ENCODE measurements at places on chromosomes 11 and 22.
A peak's percentile ranks its signal among the peaks of the same experiment; 100 is the strongest.

DNA sequence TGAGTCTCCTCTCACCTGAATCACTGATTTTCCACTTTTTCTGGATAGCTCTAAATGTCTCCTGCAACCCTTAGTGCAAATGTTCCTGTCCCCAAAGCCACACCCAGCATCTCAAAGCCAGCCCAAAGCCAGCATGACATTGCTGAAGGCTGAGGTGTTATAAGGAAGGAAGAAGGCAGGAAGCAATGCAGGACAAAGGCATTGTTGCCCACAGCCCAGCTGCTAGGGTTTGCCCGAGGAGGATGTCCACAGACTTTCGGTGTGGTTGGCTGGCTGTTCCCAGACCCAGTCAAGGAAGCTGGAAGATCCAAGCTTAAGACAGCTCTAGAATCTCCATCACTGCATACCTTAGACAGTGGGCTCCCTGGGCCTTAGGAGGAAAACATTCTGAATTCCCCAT lies 23.5 kb downstream of the CHST1 start:
- no peak for DNase-seq

- DNase-seq, result no peak
Measured at GRCh38 chr11:119472856-119473222, 49.9 kb upstream of the THY1 start.

DNA sequence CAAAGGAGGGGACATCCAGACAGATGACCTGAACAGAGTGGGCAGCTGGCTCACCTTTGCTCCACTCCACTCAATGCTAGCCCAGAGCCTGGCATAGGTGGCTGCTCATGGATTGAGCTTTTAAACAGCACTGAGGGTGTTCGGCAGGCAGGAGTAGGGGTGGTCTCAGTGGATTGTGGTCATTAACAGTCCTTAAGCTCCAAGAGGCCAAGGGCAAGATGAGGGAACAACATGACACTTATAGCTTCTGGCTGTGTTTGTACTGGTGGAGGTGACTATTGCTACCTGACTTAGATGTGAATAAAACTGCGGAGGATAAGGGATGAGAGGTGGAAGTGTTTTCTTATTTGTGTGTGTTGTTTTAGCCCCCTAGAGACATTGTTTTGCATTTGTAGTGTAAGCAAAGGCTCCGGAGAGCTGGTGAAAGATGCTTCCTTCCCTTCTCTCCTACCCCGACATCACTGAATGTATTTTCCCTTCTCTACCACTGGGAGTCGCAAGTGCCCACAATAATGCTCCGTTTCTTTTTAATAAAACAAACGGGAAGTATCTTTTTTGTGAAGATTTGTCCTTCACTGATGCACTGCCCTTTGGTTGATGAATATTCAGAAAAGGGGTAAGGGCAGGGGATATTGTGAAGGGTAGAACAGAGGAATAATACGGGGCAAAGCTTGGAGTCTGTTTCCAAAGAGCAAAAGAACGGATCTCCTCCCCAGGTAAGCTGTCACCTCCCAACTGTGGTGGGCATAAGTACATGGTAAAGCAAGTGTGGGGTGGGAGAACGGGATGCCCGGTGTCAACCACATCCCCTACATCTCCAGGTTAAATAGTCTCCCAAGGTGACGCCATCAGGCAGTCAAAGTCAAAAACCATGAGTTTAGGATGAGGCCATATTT lies 27.5 kb upstream of the MTNR1B start:
- DNase-seq, result peak; percentile 13

DNA sequence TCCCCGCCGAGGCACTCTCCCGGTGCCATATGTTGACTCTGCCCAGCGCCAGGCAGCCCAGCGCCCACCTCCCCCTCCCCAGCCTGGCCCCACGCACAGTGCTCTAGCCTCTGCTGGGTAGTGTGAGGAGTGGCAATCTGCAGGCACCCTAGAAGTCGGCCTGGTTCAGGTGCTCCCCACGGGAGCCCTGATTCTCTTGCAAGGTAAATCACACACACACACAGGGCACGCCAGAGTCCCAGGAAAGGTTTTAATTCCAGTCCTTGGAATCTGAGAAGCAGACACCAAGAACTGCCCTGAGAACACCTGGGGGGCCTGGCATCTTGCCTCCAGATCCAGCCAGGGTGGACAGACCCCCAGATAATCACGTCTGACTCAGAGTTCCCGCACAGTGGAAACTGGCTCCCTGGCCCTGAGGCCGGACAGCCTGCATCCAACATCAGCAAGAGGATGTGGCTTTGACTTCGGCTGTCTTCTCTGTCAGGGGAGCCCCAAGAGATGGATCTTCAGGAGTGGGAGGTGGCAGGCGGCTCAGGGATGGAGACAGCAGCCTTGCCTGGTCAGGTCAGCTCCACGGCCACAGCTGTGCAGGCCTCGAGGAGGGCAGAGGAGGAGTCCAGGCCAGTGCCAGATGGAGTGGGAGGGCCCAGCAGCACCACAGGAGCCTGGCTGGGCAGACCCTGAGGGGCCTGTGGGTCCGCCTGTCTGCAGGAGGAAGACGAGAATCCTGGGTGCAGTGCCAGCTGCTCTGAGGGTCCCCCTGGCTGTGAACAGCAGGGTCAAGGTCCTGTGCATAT lies 1.1 kb upstream of the RIN1 start:
- DNase-seq, result no peak

DNA sequence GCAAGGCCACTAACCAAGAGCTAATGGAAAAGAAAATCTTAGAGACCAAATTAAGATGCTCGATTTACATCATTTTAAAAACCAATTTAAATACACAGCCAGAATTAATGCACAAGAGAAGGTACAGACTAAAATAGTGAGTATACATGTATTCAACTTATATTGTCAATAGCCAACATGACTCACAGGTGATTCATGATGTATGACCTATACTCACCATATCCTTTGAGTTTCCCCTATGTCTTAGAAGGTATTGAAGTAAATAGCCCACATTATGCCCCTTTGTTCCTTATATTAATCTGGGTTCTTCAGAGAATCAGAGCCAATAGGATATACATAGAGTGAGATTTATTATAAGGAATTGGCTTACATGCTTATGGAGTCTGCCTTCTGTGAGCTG lies 97.5 kb upstream of the ANO3 start:
- DNase-seq, result no peak

GRCh38 chr22:44827666-44828190 lies 75.4 kb downstream of the ARHGAP8 start:
- no peak for DNase-seq

GRCh38 chr11:86490582-86490981 lies 115.9 kb downstream of the CCDC81 start:
- no peak for DNase-seq

DNA sequence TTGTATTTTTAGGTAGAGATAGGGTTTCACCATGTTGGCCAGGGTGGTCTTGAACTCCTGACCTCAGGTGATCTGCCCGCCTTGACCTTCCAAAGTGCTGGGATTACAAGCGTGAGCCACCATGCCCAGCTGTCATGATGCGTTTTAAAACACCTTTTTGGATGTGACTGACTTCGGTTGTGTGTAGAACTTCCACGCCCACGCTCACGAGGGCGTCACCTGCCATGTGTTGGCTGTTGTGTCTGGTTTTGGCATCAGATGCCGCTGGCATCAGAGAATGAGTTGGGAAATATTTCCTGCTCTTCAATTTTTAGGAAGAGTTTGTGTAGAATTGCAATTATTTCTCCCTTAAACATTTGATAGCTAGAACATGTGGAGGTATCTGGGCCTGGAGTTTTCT lies 109.1 kb downstream of the KCNQ1 start:
- DNase-seq, result no peak

GRCh38 chr11:114679505-114679904 lies 1.2 kb downstream of the NXPE2 start:
- no peak for DNase-seq

DNA sequence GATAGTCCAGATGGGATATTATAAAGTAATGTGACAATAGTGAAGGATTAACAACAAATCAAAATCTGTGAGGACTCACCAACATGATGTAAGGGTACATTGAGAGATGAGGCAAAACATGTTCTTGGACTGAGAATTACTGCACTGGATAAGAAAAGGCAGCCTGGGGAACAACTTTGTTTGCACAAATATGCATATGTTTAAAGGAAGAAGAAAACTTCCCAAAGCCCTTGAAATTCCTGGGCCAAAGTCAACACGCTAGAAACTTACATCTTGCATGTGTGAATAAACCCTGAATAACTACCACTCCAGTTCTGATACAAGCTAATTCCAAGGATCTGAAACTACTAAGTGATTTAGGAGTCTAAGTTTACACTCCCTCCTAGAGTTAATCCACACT lies 1.1 kb downstream of the OR52A5 start:
- no peak for DNase-seq

DNA sequence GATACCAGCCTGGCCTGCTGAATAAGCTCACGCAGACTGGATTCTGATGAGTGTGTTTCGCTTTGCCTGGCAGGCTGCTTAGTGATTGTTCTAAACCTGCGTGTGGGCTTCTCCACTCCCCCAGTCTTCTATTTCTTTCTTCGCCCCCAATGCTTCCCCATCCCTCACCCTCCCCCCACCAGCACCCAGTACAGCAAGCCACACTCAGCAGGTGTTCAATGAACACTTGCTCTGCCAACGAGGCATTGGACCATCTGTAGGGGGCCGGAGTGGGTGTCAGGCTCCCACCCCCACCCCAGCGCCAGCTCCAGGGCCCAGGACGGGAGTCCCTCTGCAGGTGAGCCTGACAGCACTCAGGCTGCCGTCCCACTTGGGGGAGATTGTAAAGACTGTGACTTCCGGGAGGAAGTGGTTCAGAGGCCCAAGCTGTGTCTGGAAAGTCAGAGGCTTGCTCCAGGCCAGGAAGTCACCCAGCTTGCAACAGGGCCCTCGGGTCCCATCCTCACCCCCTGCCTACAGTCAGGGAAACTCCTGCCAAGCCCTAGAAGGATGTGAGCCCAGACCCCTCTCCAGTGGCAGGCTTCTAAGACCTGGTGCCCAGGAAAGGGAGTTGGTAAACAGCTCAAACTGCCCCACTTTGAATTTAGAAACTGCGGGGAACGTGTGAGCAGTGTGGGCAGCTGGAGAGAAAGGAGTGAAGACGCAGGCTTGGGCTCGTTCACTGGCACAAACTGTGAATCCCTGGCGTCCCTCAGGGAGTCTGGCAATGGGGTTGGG lies 66.3 kb upstream of the PRDM11 start:
- DNase-seq, result peak; percentile 67

DNA sequence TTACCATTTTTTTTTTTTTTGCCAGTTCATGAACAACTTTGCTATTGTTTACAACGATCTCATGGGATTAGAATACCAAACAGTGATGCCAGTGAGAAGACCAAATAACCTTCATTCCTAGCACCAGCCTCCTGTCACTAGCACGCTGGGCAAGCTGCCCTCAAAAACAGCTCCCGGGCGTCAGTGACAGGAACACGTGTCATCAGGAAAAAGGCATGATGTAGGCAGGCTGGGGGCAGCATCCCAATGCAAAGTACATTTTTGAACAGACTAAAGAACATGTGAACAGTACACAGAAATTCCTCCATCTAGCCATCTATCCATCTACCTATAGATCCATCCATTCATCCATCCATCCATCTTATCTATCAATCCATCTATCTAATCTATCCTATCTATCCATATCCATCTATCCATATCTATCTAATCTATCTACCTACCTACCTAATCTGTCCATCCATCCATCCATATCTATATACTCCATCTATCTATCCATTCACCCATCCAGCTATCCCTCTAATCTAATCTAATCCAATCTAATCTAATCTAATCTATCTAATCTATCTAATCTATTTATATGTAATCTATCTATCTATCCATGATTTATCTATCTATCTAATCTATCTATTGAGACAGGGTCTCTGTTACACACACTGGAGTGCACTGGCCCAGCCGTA lies 378.5 kb downstream of the SHANK2 start:
- DNase-seq, result no peak

GRCh38 chr11:40125054-40125453 lies 1334.4 kb downstream of the LRRC4C start:
- no peak for DNase-seq

- no peak for DNase-seq
Measured at GRCh38 chr11:5242208-5242607, 7.4 kb downstream of the HBG1 start.

- peak; percentile 66 for DNase-seq
Measured at GRCh38 chr22:18110194-18110953, at the start of gene TUBA8. Gene TUBA8 (plus strand): TSS chr22:18110809. CDS start chr22:18110866, 57 bp downstream.

- no peak for DNase-seq
Measured at GRCh38 chr11:70900540-70900939, 351.8 kb downstream of the SHANK2 start.

DNA sequence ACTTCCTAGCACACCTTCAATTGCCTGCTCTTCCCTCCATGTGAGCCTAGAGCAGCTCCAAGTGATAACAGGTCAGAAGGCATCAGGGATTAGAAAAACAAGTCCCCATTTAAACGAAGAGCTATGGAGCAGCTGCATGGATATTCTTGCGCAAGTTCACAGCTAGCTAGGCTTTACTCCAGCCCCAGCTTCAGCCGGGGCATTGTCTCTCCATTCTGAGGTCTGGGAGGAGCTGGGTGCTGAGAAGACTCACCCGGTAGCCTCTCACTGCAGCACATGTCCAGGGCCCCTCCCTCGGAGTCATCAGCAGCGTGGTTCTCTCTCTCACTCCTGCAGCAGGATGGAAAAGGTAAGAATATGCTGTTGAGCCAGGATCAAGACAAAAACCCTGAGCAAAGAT lies 26.0 kb downstream of the PTPN5 start:
- no peak for DNase-seq

DNA sequence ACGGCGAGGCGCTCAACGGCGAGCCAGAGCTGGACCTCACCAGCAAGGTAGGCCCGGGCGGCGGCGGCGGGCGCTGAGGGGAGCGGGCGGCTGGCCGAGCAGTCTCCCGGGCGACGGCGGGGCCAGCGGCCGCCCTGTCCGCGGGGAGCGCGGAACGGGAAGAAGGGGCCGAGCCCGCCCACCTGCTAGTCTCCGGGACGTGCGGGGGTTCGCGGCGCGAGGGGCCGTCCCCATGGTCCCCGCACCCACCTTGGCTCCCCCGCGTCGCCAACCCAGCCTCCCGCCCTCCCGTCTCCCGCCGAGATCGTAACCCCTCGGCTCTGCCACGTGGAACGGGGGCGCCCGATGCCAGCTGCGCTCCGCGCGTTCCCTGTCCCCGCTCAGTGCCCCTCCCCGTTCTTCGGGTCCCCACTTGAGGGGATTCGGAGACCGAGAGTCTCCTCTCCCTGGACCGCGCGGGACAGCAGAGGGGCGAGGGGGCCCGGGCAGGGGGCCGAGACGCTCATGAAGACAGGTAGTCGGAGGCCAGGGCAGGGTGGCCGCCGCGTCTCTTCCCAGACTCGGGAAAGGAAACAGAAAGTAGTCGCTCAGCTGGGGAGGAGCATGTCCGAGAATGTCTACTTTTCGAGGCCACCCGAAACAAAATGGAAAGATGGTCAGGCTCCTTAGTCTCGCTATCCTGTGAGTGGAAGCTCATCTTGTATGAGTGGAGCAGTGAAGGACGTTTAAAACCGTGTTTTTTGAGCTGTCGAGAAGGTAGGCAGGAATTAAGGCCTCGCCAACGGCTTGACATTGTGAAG lies 557 bp downstream of the GTPBP1 start:
- DNase-seq, result peak; percentile 51

GRCh38 chr11:64742889-64743590 lies 902 bp downstream of the RASGRP2 start:
- peak; percentile 80 for DNase-seq

GRCh38 chr22:19052941-19053541 lies 69.2 kb downstream of the DGCR2 start:
- DNase-seq, result no peak

Data from stimulated activated CD4-positive, alpha-beta T cell treated with anti-CD3 and anti-CD28 coated beads, Interleukin-15, amount 100 ng/mL, for 24 hours (primary cell).